ENCODE measurements at places on chromosomes 11 and 22.

DNA sequence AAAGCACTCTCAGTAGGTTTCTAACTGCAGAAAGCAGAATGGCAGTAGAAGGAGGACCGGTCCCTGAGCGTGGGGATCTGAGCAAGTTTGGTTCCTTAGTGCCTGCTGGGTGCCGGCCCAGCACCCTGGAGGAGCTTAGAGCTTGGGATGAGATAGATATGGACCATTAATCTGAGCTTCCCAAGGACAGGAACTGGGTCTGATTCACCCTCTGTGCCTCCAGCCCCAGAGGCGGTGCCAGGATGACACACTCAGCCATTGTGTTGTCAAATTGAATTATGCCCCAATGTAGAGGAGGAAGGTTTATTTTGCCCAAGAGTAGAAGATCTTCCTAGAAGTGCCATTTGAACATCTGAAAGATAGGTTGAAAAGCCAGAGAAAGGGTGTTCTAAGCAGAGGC is 4.3 kb downstream of the ZC3H7B start:
- no peak for DNase-seq

DNA sequence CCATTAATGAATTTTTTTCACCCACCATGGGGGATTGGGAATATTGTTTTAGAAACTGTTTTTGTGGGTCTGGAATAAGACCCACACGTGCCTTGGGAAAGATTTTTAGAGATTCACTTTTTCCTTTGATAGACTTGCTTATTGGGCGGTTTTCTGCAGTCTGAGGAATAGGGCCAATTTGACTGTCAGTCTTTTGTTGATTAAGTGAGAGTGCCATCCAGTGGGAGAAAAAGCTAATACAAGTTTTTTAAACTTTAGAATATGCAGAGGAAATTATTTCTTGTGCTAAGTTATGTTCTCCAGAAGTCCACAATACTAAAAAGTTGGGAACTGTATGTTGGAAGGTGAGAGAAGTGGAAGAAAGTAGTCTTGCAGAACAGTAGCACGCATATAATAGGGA is 56.1 kb downstream of the PRMT3 start:
- no peak for DNase-seq

GRCh38 chr11:131579932-131580387 is 209.5 kb downstream of the NTM start:
- DNase-seq, result no peak

- no peak for DNase-seq
These were observed 4.3 kb upstream of the OR51V1 start for GRCh38 chr11:5204787-5205186.

DNA sequence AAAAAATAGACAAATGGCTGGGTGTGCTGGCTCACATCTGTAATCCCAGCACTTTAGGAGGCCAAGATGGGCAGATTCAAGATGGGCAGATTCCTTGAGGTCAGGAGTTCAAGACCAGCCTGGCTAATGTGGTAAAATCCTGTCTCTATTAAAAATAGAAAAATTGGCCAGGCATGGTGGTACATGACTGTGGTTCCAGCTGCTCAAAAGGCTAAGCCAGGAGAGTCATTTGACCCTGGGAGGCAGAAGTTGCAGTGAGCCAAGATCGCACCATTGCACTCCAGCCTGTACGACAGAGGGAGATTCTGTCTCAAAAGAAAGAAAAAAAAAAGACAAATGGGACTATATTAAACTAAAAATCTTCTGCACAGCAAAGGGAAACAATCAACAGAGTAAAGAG is 55.4 kb downstream of the USP35 start:
- DNase-seq, result no peak

- peak; percentile 81 for DNase-seq
These were observed 36.2 kb upstream of the CD5 start for GRCh38 chr11:61065955-61066638.
